Caco-2 (cell line): ENCODE measurements at places on chromosomes 16 and 17. TPM values are rescaled to one million over a fixed set of nuclear protein-coding genes. Genes with fewer than 3 reads are reported as not detected.

GRCh38 chr17:40371261-40371929 lies 6.9 kb upstream of the GJD3 start:
- H3K27me3 ChIP-seq: no peaks in the 10 kb centered on the region
- DNase-seq: no peak
- no peaks in the 10 kb centered on the region for H3K4me1 ChIP-seq
- H3K4me3 ChIP-seq: no peak overlapping the region

The CLEC18C gene
- total RNA-seq: 0.50 TPM in 1 of 2 replicates, not detected in the other

The GCGR gene
- total RNA-seq: 0.91 and 1.0 TPM in 2 replicates

The CCT6B gene
- 1.5 and 1.8 TPM in 2 replicates for total RNA-seq

GRCh38 chr16:55257966-55258613 lies 65.9 kb upstream of the IRX6 start:
- H3K27ac ChIP-seq: no peak overlapping the region
- no peaks in the 10 kb centered on the region for H3K27me3 ChIP-seq
- H3K36me3 ChIP-seq: no peaks in the 10 kb centered on the region
- H3K4me1 ChIP-seq: no peaks in the 10 kb centered on the region
- peak; percentile 86 for DNase-seq
- H3K4me3 ChIP-seq: no peak overlapping the region

DNA sequence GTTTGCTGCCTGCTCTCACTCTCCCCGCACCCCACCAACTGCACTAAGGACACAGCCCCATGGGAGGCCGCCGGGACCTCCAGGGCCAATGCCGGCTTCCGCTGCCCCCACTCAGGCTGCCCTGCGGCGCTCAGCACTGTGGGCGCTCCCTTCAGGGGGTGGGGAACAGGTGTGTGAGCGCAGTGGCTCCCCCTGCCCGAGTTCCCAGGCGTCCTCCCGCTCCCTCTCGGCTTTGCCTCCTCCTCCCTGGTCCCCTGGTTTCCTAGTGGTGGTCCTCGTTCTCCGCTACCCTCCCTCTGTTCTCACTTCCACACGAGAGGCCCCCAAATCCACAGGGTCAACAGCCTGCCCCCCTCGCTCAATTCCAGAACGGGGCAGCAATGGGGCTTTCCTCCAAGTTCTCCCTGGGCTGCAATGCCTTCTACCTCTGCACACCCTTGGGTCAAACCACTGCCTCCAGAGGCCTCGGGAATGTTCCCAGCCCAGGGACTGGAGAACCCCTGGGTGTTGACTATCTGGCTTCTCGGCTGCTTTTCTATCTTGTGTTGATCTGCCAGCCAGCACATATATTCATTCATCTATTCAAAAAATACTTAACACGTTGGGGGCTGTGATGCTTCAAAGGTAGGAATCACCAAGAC lies 9.9 kb downstream of the FOXJ1 start:
- peaks cover 61% of the 10 kb centered on the region for H3K4me1 ChIP-seq
- DNase-seq: no peak
- no peaks in the 10 kb centered on the region for H3K27me3 ChIP-seq
- H3K36me3 ChIP-seq: no peaks in the 10 kb centered on the region
- H3K27ac ChIP-seq: peak overlapping the region; percentile 85
- H3K4me3 ChIP-seq: no peak overlapping the region

The RAP1GAP2 gene
- 45.3 and 46.7 TPM in 2 replicates for total RNA-seq

DNA sequence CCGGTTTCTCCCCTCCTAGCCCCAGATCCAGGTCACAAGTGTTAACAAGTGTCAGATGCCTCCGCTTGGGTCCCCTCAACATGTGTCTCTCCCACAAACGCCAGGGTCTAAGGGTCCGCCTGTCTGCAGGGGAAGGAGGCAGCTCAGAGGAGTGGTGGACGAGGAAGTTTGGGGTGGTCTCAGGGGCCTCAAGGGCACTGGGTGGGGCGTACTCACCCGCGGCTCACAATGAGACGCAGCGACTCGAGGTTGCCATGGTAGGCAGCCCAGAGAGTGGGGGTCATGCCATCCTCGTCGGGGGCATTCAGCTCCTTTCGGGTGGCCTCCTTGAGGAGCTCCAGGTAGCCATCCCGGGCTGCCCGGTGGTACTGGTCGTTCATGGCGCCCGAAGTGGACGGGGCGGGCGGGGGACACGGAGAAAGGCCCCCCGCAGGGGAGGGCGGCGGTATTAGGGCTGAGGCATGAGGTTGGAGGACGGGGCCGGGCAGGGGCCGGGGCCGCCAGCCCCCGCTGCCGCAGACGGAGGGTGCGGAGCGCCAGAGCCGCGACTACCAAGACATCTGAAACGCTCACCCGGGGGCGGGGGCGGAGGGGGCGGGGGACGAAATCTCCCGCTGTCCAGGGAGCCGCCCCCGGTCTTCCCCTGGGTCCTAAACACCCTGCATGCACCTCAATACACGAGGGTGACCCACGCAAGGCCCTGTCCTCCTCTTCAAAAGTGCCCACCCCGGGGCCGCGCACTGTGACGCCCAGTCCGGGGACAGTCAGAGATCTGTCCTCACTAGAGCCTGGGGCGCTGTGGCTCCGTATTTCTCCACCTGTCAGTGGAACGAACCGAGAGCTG lies at the start of gene USH1G:
TSS of gene USH1G (minus strand) at position 562 of the 844 bp plus-strand sequence. CDS start at position 380, 182 bp downstream.
- peaks cover 1% of the 10 kb centered on the region; the same call in 1 of the 2 replicates for H3K27me3 ChIP-seq
- H3K27ac ChIP-seq: no peak within 1 kb of the TSS
- no peaks in the 10 kb centered on the region for H3K36me3 ChIP-seq

GRCh38 chr16:79213214-79213613 lies 387.3 kb downstream of the MAF start:
- no peak overlapping the region for H3K27ac ChIP-seq
- no peaks in the 10 kb centered on the region for H3K27me3 ChIP-seq
- H3K36me3 ChIP-seq: no peaks in the 10 kb centered on the region

The SLFN14 gene
- not detected in 2 replicates for total RNA-seq

DNA sequence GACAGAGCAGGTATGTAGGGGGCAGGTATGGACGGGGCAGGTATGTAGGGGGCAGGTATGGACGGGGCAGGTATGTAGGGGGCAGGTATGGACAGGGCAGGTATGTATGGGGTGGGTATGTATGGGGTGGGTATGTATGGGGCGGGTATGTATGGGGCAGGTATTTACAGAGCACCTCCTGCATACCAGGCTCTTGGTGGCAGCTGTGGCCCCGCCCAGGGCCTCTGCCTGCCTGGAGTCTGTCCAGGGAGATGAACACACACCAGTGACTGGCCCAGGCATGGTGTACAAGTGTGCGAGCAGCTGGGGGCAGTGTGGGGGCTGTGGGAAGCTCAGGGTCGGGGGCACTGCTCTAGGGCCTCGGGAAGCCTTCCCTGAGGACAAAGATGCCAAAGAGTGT lies 4.4 kb downstream of the RPL3L start:
- H3K27ac ChIP-seq: no peak overlapping the region
- H3K27me3 ChIP-seq: no peaks in the 10 kb centered on the region
- no peaks in the 10 kb centered on the region for H3K4me1 ChIP-seq
- H3K4me3 ChIP-seq: no peak overlapping the region

The CLEC10A gene
- not detected in 2 replicates for total RNA-seq

- H3K27ac ChIP-seq: no peak overlapping the region
- peaks cover 2% of the 10 kb centered on the region for H3K36me3 ChIP-seq
- H3K4me3 ChIP-seq: no peak overlapping the region
- no peak for DNase-seq
Measured at GRCh38 chr17:42849031-42849430, 2.0 kb upstream of the AOC3 start.

The PPP1R1B gene
- total RNA-seq: not detected in 2 replicates

The PRM2 gene
- not detected in 2 replicates for total RNA-seq

GRCh38 chr16:46980926-46981325 lies 7.5 kb upstream of the DNAJA2 start:
- no peaks in the 10 kb centered on the region for H3K36me3 ChIP-seq
- DNase-seq: no peak
- no peak overlapping the region for H3K27ac ChIP-seq
- H3K27me3 ChIP-seq: no peaks in the 10 kb centered on the region
- no peak overlapping the region for H3K4me3 ChIP-seq

- no peak overlapping the region for H3K4me3 ChIP-seq
- H3K36me3 ChIP-seq: no peaks in the 10 kb centered on the region
- H3K27me3 ChIP-seq: 0 out of 2 replicates have a peak, but pooled peaks cover 2% of the 10 kb centered on the region
- no peaks in the 10 kb centered on the region for H3K4me1 ChIP-seq
Measured at GRCh38 chr16:87163637-87164036, 153.6 kb downstream of the C16orf95 start.

DNA sequence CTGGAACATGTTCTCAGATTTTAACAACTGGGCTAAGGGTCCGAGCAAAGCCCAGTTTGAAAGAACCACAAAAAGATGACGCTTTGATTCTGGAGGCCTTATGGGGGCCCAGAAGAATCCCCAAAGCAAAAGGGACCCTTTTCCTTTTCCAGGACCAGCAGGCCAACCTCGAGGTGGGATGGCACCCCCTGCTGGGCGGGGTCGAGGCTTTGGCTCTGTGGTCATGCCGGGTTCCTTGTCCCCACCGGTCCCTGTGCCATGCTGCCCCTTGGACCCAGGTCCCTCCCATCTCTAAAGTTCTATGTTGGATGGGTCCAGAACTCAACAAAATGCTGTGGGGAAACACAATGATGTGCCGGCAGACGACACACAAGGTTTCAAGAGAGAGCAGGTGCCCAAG lies 30.9 kb downstream of the TMEM204 start:
- DNase-seq: no peak
- H3K27ac ChIP-seq: no peak overlapping the region
- H3K36me3 ChIP-seq: no peaks in the 10 kb centered on the region
- no peaks in the 10 kb centered on the region for H3K27me3 ChIP-seq
- H3K4me3 ChIP-seq: no peak overlapping the region
- no peaks in the 10 kb centered on the region for H3K4me1 ChIP-seq

DNA sequence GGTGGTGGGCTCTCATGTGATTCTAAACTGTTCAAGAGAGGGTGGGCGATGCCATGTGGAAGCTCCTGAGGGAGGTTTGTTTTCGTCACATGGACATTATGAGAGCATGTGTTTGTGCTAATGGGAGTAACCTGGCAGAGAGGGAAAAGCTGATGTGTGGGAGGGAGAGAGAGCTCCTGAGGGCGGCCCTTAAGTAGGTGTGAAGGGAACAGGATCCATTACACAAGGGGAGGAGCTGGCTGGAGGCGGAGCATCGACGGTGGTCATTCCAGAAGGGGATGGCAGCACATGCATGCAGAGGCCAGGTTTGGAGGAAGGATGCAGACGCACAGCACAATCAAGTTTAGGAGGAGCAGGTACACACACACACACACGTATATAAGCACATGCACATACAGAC lies 197.5 kb downstream of the RPTOR start:
- H3K27ac ChIP-seq: no peak overlapping the region
- H3K4me3 ChIP-seq: no peak overlapping the region
- H3K27me3 ChIP-seq: no peaks in the 10 kb centered on the region; the same call in 1 of the 2 replicates

The MED13 gene
- total RNA-seq: 77.6 and 79.6 TPM in 2 replicates

The SLC52A1 gene
- not detected in 2 replicates for total RNA-seq

- H3K27ac ChIP-seq: no peak within 1 kb of the TSS
- peak; percentile 72 for DNase-seq
- 0 out of 2 replicates have a peak, but pooled peaks cover 1% of the 10 kb centered on the region for H3K27me3 ChIP-seq
- H3K36me3 ChIP-seq: no peaks in the 10 kb centered on the region
Measured at GRCh38 chr17:81961087-81961511, at the start of gene NOTUM. TSS of gene NOTUM (minus strand) at chr17:81961187. CDS start at chr17:81960909, 278 bp downstream.

DNA sequence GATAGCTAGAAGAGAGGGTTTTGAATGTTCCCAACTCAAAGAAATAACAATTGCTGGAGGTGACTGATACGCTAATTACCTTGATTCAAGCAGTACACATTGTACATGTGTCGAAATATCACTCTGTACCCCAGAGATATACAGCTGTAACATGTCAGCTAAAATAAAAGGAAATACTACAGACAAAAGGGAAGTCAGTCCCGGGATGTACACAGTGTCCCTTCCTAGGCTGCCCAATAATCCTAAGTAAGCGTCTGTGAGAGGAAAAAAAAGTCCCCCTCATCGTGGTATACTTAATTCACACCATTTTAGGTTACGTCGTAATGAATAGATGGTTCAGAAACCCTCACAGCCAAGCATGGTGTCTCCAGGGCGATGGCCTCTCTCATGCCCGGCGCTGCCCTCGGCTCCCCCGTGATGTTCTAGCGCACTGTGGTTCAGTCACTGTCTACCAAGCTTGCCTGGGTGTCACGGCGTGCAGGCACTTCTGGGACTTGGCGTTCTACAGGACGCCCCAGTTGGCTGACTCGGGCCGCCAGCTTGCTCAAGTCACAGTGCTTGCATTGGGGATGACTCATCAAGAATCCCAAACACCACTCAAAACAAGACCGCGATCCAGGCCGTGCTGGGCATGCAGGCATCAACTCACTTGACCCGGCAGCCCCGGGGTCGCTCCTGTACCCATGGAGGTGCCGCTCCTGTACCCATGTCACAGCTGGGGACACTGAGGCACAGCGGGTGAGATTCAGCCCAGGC lies 27.6 kb downstream of the CCDC40 start:
- DNase-seq: no peak
- H3K27me3 ChIP-seq: no peaks in the 10 kb centered on the region
- H3K36me3 ChIP-seq: no peaks in the 10 kb centered on the region
- 0 out of 2 replicates have a peak, but pooled peaks cover 6% of the 10 kb centered on the region for H3K4me1 ChIP-seq
- H3K27ac ChIP-seq: no peak overlapping the region

DNA sequence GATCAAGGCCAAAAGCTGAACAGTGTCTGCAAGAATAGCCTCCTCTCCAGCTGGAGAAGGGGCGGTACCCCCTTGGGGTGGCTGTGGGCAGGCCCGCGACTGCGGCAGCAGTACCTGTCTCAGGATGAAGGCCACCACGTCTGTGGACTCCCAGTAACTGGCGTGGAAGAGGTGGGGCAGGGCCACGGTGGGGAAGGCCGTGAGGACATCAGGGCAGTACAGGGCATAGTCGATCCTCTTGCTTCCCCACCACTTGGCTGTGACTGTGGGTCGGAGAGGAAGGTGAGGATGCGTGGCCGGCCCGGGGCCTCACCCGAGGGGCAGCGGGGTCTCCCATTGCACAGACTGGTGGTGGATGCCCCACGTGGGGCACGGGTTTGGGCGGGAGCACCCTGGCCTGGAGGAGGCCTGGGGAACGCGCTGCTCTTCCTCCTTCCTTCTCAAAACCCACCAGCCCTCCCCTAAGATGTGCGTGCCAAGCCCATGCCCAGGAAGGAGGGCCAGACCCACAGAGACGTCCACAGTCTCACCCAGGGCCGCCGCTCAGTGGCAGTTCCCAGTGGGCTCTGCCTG lies 26.0 kb downstream of the PIMREG start:
- no peaks in the 10 kb centered on the region for H3K36me3 ChIP-seq
- no peak overlapping the region for H3K27ac ChIP-seq
- H3K4me3 ChIP-seq: no peak overlapping the region
- no peak for DNase-seq
- no peaks in the 10 kb centered on the region for H3K4me1 ChIP-seq

The ACSM2A gene
- not detected in 2 replicates for total RNA-seq

DNA sequence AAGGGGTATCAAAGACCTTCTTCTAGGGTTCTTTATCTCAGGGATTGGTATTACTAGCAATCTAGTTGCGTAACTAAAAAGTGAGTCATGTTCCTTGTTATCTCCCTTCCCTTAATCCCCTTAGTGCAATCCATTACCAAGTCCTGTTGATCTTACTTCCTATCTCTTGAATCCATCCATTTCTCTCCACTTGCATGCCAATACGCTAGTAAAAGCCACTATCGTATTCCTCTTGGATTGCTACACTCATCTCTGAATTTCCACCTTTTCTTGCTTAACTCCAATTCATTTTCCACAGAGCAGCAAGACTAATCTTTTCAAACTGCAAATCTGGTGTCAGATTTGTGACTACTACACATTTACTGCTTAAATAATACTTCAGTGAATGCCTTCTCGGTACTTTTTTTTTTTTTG lies 1.8 kb upstream of the ADAT1 start:
- no peak overlapping the region for H3K4me3 ChIP-seq
- DNase-seq: no peak
- H3K27ac ChIP-seq: peak overlapping the region; percentile 66
- H3K4me1 ChIP-seq: peaks cover 35% of the 10 kb centered on the region
- no peaks in the 10 kb centered on the region for H3K27me3 ChIP-seq

GRCh38 chr17:50613007-50613992 lies 21.4 kb upstream of the ABCC3 start:
- H3K36me3 ChIP-seq: no peaks in the 10 kb centered on the region
- no peak overlapping the region for H3K27ac ChIP-seq
- no peak for DNase-seq
